Activated CD4-positive, alpha-beta T cell treated with anti-CD3 and anti-CD28 coated beads, Interleukin-2, Interleukin-4, amounts not matched to agents 100 ng/mL and 50 ng/mL, durations not matched to agents 16 hours and 8 hours (primary cell): ENCODE measurements at places on chromosomes 2 and 18.

GRCh38 chr2:44286119-44286883 is 11.0 kb downstream of the SLC3A1 start:
- DNase-seq, result no peak

GRCh38 chr2:119062652-119063051 is 95.9 kb downstream of the C1QL2 start:
- DNase-seq, result no peak

GRCh38 chr2:31137211-31138036 is 816 bp downstream of the GALNT14 start:
- no peak for DNase-seq

- DNase-seq, result peak; percentile 29
These were observed 212.4 kb downstream of the RPIA start for GRCh38 chr2:88903749-88904353.

DNA sequence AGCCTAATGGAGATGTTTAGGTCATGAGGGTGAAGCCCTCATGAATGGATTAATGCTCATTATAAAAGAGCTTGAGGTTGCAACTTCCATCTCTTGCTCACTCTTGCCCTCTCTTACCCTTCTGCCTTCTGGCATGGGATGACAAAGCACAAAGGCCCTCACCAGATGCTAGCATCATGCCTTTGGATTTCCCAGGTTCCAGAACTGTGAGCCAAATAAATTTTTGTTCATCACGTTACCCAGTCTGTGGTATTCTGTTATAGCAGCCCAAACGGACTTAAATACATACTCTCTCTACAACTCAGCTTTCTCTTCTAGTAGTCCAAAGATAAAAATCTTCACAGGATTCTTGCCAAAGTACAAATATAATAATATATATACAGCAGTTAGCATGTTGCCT is 75.8 kb downstream of the LNPK start:
- no peak for DNase-seq
